Activated T-cell treated with anti-CD3 and anti-CD28 coated beads, Interleukin-2, amount 50 U/mL, for 72 hours (primary cell): ENCODE measurements at places on chromosomes 7 and 10.

DNA sequence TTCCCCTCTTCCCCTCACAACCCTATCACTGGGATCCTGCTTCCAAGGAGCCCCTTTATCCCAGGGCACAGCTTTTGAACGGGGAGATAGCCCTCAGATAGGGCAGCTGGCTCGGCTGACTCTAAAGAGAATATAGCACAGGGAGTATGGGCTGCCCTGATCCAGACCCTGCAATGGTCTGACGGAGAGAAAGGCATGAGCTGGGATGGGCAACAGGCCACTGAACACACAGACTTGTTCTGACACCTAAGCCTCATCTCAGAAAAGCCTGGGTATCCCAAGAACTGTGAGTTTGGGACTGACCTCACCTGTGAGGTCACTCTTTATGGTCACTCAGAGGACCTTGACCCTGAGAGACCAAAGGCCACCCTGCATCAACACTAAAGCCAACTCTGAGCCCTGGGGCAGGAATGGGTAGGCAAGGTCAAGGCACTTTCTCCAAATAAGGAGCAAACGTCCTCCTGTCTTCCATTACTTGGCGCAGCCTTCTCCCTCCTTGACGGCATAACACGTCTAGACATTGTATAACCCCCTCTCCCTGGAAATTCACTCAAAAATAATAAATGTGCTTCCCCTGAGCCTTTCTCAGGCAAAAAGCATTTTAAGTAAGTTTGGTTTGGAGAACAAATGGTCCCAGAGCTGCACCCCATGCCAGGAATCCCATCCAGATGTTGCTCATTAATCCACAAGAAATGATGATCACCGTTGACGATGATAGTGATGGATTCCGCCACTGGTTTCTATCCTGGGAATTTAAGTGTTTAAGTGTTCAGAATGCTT is 8.2 kb upstream of the LRRC18 start:
- DNase-seq, result no peak

GRCh38 chr10:26491276-26491675 is 53.1 kb downstream of the APBB1IP start:
- no peak for DNase-seq

DNA sequence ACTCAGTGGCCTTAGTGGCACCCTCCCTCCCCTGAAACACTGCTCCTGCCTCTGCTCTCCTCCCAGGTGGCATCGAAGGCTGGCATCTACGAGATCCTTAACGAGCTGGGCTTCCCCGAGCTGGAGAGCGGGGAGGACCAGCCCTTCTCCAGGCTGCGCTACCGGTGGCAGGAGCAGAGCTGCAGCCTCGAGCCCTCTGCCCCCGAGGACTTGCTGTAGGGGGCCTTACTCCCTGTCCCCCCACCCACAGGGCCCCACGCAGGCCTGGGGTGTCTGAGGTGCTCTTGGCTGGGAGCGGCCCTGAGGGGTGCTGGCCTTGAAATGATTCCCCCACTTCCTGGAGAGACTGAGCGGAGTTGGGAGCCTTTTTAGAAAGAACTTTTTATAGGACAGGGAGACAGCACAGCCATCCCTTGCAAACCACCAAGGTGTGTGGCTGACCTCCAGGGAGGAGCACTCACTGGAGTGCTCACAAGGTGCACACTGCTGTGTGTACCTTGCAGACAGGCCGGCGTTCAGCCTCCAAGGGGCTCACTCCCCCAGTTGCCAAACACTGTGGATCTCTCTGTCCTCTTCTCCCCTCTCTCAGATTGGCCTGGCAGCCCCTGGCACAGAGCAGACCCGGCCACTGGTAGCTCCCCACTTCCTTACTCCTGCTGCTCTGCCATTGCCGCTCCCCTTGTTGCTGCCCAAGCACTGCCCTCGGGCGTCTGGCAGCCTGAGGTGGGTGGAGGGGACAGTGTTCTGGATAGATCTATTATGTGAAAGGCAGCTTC is 35.8 kb downstream of the PRF1 start:
- no peak for DNase-seq

- DNase-seq, result no peak
These were observed 57.2 kb downstream of the AKR1E2 start for GRCh38 chr10:4883079-4883739.

DNA sequence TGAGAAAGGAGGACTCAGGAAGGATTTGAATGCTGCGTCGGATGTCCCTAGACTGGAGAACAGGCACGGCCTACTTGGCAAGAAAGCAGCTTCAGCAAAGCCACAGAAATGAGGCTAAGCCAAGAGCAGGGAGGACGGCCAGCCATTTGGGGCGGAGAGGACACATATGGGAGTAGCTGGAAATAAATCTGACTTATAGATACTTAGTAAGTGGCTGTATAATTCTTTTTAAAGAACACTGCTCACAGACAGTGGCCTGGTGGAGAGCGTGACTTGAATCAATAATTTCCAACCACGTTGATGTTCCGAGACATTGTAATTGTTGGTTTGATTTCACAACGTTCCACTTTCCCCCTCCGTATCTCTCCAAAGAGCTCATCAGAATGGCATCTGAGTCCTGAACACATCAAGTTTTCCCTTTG is 67.7 kb upstream of the JCAD start:
- DNase-seq, result no peak

DNA sequence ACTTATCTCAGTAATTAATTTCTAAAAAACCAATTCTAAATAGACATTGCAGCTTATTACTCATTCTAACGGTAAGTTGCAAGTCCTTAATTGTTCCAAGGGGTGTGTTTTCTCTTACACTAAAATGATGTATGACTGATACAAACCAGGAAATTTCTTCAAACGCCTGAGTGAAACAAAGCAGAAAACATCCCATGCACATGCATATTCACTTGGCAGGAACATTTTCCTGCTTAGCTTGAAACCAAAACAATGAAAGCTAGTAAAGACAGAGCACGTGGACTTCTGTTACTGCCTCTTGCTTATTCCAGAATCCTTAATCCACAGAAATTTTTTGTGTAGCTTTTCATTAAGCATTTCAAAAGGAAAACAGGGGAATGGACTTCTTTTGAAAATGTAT is 187.7 kb downstream of the MTERF1 start:
- DNase-seq, result no peak

- no peak for DNase-seq
These were observed 164.8 kb upstream of the PRSS58 start for GRCh38 chr7:142422621-142423020.
